ENCODE measurements at places on chromosomes 11 and 22. TPM values are rescaled to one million over a fixed set of nuclear protein-coding genes. Genes with fewer than 3 reads are reported as not detected.

Gene RAB39A
- polyA plus RNA-seq = 2.0 TPM

DNA sequence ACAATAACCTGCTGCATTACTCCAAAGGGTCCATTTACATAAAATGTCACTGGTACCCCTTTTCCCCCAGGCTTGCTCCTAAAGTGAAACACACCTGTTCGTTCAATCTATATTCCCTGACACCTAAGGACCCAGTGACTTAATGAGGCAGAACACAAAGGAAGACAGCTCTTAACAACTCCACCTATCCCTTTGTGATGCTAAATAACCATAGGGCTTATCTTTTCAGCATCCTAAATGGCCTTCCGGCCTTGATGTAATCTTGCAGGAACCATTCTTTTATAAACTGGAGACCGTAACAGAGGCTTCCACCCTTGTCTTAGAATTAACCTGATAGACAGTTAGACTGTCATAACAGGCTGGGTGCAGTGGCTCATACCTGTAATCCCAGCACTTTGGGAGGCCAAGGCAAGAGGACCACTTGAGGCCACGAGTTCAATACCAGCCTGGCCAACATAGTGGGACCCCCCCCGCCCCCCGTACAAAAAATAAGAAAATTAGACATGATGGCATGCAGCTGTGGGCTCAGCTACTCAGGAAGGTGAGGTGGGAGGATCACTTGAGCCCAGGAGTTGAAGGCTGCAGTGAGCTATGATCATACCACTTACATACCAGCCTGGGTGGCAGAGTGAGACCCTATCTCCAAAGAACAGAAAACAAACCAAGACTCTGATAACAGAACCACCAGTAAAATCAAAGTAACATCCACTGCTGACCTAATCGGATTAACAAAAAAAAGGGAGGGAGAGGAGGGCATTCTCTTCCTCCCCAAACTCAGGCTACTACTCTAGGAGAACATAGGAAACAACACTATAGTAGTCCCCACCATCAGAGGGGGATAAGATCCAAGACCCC lies 5.1 kb downstream of the CHEK2 start:
- DNase-seq = no peak

GRCh38 chr11:32039149-32039548 lies 51.7 kb upstream of the RCN1 start:
- no peak for DNase-seq

- peak; percentile 75 for DNase-seq
Measured at GRCh38 chr22:41596776-41597634, 7.4 kb upstream of the PMM1 start.

GRCh38 chr11:69240332-69241074 lies 53.5 kb upstream of the MYEOV start:
- peak; percentile 14 for DNase-seq

- no peak for DNase-seq
Measured at GRCh38 chr11:93199616-93200015, 1.8 kb upstream of the SLC36A4 start.
